NCI-H1436 treated with DMSO at 0.1 percent for 48 hours (cell line): ENCODE measurements at places on chromosomes 12 and 14.

DNA sequence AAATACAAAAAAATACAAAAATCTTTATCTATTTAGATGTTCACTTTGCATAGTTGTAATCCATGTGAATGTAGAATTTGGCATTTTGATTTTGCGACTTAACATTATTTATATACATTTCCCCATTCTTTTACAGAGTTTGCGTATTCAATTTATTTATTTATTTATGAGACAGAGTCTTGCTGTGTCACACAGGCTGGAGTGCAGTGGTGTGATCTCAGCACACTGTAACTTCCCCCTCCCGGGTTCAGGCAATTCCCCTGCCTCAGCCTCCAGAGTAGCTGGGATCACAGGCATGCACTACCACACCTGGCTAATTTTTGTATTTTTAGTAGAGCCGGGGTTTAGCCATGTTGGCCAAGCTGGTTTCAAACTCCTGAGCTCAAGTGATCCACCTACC is 25.3 kb upstream of the STRN3 start:
- DNase-seq = no peak

DNA sequence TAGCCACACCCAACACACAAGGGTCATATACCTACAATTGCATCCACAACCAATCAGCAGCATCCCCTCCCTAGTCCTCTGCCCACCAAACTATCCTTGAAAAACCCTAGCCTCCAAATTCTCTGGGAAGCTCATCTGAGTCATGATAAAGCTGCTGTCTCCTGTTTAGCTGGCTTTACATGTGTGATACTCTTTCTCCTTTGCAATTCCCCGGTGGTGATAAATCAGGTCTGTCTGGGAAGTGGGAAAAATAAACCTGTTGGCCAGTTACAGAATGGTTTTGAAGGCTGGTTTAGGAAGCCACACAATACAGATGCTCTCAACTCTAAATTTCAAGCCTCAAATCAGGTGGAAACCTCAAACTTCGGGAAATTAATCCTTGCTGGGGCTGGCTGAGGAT is 41.9 kb downstream of the TMEM132D start:
- no peak for DNase-seq

DNA sequence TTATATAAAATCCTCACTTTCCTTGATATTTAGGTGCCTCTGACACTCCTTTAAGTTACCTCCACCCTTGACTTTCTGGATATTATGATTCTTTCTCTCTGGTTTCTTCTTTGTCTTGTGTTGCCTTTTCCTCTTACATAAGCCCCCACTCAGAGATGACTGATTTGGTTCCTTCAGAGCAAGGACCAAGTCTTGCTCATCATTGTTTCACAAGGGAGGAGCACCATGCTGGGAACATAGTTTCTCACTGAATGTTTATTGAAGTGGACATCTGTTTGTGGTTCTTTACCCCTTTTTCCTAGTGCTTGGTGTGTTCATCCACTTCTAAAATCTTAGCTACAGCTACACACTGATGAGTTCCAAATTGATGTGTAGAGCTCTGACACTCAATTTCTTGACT is 161.3 kb upstream of the PTPRQ start:
- DNase-seq = no peak

DNA sequence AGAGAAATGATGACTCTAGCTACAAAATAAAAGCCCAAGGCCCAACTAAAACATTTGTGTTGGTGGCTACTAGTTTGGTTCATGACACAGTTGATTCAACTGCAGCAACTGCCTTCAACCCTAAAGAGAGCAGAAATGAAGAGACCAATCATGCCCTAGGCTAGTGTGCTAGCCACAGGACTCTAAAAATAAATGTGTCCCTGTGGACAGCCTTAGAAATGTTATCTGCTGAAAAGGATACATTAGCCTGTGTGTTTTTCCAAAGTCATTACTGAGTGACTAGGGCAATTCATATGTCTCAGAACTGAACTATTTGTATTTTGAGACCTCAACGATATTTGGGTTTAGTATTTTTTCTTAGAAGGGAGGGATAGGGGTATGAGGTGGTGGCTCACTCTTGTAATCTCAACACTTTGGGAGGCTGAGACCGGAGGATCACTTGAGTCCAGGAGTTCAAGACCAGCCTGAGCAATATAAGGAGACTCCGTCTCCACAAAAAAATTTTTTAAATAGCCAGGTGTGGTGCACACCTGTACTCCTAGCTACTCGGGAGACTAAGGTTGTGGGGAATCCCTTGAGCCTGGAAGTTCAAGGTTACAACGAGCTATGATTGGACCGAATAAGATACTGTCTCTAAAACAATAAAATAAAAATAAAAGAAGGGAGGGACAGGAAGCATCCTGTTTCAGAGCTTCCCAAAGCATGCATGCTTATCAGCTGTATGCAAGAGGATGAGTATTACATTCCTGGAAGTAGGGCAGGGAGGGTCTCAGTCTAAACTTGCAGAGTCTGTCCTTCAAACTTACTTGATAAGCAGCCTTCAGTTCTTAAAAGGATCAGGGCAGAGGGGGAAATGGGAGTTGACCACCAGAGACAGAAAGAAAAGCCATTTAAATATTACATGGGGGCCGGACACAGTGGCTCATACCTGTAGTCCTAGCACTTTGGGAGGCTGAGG is 29.6 kb upstream of the NAP1L1 start:
- DNase-seq = no peak

GRCh38 chr12:75581515-75581914 is 70.1 kb upstream of the KRR1 start:
- DNase-seq = no peak

GRCh38 chr12:59067083-59067482 is 146.8 kb upstream of the LRIG3 start:
- no peak for DNase-seq

DNA sequence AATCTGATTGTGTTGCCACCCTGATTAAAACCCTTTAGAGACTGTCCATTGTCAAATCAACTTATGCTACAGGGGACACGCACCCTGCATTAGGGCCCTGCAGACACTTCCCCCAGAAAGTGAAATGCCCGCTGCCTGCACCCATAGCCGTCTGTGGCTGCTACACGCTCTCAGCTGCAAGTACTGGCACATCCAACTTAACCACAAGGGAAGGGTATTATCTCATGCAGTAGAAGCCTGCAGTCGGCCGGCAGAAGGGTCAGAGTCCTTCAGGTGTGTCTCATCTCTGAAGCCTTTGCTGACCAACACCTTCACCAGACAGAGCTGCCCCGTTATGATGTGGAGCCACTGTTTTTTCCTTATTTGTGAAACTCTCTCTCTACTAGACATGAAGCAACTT is 20.8 kb downstream of the CFAP251 start:
- DNase-seq = no peak

DNA sequence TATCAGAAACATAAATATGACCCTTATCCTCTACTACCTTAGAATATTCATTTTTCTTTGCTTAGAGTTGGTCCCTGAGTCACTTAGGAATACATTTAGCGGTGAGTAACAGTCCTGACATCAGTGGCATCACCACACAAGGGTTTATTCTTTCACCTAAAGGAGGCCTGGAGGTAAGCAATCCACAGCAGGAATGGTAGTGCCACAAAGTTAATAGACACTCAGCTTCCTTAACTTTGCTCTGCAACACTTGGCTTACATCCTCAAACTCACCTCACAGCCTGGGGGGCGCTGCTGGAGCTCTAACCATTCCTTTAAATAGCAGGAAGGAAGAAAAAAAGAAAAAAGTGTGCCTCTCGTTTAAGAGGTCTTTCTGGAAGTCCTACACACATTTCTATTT is 29.1 kb downstream of the BBOF1 start:
- no peak for DNase-seq

GRCh38 chr12:6074979-6075585 is 49.4 kb downstream of the VWF start:
- DNase-seq = no peak

- DNase-seq = no peak
Observed at GRCh38 chr12:6563448-6564050, 4.5 kb downstream of the NOP2 start.

GRCh38 chr14:64722842-64723447 is 18.7 kb downstream of the PLEKHG3 start:
- DNase-seq = no peak

- no peak for DNase-seq
Observed at GRCh38 chr12:57208631-57209282, 7.8 kb upstream of the NXPH4 start.

DNA sequence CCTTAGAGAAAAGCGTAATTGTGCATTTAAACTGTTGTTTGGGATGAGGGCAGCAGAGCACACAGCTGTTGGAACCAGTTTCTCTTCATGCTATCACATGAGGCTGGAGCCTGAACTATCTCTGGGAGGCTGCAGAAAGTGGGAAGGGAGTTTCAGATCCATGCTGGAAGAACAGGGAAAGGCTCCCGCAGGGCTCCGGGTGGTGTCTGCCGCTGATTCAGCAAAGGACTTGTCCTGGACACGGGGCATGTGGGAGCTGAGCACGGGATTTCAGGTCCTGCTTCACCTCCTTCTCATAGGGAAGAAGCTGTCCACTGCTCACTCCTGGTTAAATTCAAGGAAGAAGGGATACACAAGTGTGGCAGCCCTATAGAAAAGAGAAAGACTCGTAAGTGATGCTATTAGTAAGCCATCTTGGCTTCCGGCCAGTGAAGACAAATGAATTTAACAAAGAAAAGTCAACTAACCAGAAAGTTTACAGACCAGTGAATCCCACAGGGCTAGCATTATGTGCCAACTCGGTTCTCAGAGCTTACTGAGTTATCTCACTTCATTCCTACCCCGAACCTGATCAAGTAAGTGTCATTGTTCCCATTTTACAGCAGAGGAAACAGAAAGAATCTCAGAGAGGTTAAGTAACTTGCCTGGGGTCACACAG is 6.7 kb upstream of the FZD10 start:
- DNase-seq = no peak

- DNase-seq = no peak
Observed at GRCh38 chr14:54550514-54550913, 16.4 kb upstream of the SAMD4A start.

- DNase-seq = no peak
Observed at GRCh38 chr12:130945786-130946492, 7.8 kb upstream of the ADGRD1 start.

- DNase-seq = no peak
Observed at GRCh38 chr12:48787791-48788523, 932 bp downstream of the ADCY6 start.

DNA sequence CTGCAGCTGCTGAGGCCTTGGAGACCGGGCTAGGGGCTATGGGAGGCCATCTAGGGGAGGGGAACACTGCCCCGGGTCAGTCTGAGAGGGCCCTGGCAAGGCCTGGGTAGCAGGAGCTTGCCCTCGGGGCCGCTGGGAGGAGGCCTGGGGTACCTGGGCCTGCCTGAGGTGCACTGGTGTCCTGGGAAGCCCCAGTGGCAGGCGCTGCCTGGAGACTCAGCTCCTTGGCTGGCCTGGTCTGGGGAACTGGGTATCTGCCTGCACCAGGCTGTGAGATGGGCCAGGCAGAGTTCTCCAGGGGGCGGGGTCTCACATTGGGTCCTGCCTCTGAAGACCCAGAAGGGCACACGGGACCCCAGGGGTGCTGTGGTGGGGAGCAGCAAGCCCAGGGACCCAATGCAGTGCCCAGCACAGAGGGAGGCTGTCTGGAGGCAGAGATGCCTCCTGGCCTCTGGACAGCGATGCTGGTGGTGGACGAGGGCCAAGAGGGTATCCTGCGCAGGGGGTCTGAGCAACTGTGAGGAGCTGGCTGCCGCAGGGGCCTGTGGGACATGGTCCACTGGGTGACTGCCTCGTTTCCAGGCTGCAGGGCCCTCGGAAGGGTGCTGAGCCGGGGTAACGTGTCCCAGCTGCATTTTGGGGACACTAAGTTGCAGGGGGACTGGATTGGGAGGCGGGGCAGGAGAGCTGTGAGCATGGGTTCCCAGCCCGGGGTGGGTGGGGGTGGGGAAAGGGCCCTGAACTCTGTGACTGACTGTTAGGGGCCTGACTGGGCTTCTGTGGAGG is 7.4 kb upstream of the MTA1 start:
- DNase-seq = no peak

- no peak for DNase-seq
Observed at GRCh38 chr12:124953689-124954405, 35.1 kb downstream of the DHX37 start.

DNA sequence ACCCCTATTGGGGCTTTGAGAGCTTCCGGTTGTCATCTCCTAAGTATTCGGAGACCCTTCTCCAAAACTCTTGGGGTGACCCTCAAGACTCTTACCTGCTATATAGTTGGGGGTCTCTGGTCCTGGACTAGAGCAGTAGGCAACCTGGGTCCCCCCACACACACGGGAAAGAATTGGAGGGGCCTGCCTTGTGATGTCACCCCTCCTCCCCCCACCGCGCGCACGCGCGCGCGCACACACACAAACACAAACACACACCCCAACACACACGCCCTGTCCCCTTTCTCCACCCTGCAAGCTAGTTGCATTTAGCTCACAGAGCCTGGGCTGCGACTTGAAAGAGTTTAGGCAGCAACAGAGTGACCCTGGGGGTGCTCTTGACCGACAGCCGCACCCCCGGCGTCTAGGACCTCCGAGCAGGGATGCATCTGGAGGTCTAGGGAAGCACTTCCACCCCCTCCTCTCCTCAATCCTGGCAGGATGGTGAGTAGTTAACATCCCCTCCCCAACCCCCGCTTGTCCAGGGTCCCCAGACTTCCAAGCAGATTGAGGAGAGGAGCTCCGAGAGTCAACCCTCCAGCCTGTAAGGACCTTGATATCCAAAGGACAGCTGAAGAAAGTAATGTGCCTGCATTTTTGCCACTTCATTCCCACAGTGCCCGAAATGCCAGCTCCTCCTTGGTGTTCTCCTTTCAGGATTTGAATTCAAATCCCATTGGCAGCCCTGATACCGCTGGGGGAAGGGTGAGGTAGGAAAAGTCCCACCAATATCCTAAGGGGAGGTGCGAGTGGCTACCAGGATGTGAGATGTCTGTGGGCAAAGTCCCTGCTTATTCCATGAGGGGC is 1.4 kb upstream of the DNAJC14 start:
- DNase-seq = no peak

GRCh38 chr12:92927055-92927435 is 2.0 kb downstream of the EEA1 start:
- no peak for DNase-seq

DNA sequence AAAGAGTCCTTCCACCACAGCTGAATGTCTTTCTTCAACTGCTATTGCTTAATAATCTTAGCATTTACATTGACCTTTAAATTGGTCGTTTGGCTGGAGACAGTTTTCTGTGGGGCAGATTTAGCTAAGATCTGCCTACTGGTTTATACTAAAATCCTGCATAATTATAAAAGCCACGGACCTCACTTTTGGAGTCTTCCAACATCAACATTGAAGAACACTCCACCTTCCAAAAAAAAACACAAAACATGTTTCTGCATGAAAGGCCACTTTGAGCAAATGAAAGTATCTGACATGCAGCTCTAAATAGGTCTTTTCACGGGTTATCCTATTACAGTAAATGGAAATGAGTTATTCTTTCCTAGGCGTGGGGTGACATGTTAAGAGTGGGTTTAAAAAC is 57.0 kb upstream of the KRR1 start:
- DNase-seq = no peak

DNA sequence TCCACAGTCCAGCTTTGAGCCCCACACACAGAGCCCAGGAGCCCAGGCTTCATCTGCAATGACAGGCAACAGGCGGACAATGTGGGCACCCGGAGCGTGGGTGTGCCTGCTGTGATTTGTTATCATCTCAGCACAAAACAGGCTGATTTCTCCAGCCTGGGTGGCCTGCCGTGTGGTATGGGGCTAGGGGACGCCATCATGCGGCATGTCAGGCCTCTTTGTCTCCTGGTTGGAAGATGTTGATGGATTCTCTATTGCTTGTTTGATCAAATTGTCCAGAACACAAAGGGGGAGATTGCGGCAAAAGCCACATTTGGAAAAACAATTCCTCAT is 147.1 kb downstream of the KIF26A start:
- no peak for DNase-seq
